Stimulated activated CD4-positive, alpha-beta T cell treated with anti-CD3 and anti-CD28 coated beads, Interleukin-4, amount 100 ng/mL, for 4 hours (primary cell): ENCODE measurements at places on chromosomes 7 and 10.
A peak's percentile ranks its signal among the peaks of the same experiment; 100 is the strongest.

- DNase-seq = no peak
Measured at GRCh38 chr10:78742730-78743615, 325.8 kb upstream of the ZMIZ1 start.

DNA sequence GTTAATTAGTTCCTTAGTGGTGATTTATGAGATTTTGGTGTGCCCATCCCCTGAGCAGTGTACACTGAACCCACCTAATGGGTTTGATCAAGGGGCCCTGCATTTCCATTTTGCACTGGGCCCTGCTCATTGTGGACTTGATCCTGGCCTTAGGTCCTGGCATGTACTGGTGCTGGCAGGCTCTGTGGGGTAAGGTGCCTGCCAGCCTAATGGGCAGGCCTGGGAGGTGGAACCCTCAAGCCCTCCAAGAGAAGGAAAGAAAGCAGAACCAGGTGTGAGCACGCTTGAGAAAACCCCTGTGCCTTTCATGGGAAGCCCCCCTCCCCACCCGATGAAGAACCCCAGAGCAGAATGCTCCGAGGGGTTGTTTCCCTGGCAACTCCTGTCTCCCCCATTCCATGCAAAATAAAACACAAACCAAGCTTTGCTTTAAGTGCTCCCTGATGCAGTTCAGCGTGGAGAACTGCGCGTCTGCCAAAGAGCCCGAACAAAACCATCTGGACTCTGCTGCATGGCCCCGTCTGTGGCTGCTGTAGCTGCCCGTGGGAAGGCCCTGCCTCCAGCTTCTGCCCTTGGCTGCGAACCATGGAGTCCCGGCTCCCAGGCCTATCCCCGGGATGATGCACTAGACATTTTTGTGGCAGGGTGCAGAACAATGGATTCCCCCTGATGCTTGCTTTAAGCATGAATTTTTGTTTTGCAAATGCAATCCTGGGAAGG is 123.3 kb downstream of the PRPF18 start:
- DNase-seq = no peak

DNA sequence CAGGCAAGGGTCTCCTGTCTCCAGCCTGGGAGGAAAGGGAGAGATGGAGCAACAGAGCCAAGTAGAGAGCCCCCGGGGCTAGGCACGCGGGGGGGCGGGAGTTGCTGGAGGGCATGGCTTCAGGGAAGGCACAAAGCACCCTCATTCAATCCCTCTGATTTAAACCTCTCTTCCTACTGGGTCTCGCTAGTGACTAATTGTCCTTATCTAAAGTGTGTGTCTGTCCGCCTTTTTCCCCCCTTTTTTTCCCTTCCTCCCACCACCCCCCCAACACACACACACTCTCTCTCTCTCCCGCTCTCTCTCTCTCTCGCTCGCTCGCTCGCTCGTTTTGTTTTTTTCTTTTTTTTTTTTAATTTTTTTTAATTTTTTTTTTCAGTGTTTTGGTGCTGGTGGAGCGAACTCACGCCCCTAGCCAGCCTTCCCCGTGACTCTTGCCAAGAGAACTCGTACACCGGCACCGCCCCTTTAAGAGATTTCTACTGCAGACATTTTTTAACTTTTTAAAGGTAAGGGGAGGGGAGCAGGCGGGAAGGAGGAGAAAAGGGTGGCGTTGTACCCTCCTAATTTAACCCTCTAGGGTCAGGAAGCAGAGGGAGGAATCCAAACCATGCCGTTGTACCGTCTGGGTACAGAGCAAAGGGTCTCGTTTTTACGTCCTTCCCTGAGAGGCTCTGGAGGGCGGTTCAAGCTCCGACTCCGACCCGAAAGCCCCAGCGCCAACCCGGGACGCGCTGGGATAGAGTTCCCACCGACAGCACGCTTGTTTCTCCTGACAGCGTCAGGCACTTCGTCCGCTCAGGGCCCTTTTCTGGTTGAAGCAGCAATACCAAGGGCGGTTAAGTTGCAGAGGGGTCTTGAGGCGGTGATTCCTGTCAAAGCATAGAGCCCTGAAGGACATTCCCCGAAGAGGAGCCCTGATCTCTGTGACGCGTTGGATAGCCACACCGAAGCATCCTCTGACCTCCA is at the start of gene HPSE2:
HPSE2 (minus strand) TSS at position 195 of the 969 bp plus-strand sequence.
- DNase-seq = no peak

- no peak for DNase-seq
Measured at GRCh38 chr10:48195803-48196202, 78.7 kb downstream of the FRMPD2 start.

GRCh38 chr7:155829796-155830470 is 17.7 kb upstream of the SHH start:
- no peak for DNase-seq

DNA sequence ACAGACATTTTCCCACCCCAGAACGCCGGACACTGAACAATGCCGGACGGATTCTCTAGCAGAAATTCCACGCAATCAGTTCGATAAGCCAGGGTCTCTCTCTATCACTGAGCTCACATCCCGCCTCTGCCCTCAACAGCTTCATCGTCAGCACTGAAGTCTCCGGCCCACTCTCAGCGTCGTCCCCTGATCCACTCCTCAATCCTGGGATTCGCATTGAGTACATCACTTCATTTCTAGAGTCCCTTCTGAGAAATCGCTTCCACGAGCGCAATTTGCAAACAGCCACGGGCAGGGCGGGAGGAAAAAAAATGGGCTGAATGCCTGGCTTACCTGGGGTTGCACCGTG is 365 bp downstream of the YME1L1 start:
- DNase-seq = peak; percentile 12

- DNase-seq = no peak
Measured at GRCh38 chr7:5354460-5355232, 69.0 kb downstream of the TNRC18 start.

DNA sequence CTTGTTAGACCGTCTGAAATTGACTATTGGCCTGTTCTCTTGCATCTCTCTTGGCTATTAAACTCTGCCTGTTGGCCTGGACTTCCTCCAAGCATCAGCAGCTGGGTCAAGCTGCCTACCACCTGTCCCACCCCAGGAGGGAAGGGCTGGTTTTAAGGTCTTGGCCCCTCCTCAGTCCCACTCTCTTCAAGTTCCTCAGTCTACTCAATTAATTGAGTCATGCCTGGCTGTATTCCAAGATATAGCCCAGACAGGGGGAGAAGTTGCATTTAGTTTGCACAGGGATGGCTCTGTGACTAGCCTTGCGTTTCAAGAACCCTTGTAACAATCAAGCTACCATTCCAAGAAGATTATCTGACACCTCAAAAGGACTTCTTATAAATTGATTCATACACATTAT is 113.8 kb upstream of the GLI3 start:
- no peak for DNase-seq

DNA sequence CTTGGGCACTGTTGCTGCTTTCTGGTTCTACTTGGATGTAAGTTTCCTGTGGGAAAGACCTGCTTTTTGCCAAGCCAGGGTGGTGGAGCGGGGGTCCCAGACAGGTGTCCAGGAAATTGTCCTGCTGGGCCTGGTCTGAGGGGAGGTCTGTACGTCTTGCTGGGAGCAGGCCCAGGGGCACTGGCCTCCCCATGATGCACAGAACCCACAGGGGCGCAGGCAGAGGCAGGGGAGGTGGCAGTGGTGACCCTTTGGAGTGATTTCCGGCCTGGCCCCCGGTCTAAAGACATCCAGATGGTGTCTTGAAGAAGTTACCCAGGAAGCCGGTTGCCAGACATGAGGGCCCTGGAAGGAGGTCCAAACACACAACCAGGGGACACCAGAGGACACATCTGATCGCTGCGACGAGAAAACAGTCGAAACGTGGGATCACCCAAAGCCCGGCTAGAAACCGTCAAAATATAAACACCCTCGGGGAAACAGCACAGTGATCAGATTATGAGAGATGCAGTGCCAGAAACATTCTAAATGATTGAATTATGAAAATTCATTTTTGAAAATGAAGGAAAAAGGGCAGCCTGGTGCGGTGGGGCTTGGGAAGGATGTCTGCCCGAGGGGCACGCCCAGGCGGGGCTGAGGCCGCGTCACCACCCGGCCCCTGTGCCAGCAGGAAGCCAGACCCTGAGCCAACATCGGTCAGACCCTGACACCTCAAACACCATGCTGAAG is 59.6 kb downstream of the TMEM270 start:
- no peak for DNase-seq

GRCh38 chr7:123936388-123936787 is 11.3 kb downstream of the SPAM1 start:
- no peak for DNase-seq

DNA sequence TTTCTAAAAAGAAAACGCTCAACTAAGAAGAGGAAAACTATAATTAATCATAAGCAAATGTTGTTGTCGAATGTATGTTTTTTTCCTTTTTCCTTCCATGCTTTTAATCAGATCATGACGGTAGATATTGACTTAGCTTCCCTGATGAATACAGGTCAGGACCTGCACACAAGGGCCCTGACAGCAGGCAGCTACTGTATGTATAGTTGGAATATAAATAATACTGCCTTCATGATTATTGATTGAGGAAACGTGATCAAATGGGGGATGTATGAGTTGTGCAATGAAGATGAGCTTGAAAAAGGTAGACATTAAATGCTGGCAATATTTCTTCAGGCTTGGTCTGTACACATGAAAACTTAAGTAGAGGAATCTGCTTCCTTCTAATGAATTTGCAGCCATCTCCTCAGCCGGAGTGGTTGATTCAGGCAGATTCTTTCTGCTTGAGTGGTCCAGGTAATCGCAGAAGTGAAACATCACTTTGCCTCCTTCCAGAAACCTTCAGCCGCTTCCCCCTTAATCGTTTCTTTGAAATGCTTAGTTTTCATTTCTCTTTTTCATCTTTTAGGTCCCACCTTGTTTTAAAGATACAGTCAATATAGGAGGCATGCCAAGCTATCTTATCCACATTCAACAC is 656.5 kb downstream of the SDK1 start:
- DNase-seq = no peak

DNA sequence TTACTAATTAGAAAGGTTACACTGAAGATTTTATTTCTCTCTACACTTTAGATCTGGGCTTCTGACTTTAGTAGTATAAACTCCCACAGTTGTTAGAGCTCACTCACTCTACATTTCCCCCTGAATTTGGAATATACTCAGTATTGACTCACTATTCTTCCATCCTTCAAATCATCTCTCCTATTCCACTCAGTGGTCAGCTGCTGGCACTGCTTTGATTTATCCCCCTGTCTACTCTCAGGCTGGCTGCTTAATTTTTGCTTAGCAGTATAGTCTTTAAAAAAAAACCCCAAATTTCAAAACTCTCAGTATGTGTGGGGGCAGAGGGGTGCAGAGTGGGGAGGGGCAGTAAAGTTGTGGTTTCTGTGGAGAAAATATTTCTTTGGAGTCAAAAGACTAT is 68.9 kb downstream of the CDK6 start:
- no peak for DNase-seq
